ENCODE measurements at places on chromosomes 4 and X. TPM values are rescaled to one million over a fixed set of nuclear protein-coding genes. Genes with fewer than 3 reads are reported as not detected.
A peak's percentile ranks its signal among the peaks of the same experiment; 100 is the strongest.

DNA sequence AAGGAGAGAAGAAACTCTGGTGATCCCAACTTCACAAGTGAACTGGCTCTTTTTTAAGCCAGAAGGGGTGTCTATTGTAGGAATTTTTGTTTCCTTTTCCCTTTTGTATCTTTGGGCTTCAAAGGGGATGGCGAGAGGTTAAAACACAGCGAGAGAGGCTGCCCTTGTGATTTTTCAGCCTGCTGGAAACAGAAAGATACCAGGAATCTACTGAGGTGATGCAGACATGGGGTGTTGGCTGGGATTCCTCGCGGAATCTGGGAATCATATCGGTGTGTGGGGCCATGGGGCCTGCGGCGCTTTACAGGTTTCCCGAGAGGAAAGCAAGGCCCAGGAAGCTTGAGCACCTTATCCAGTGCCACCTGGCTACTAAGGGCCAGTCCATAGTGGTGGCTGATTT lies 99.4 kb upstream of the STX18 start:
- DNase-seq = no peak

GRCh38 chr4:124334119-124334518 lies 378.4 kb downstream of the ANKRD50 start:
- DNase-seq = peak; percentile 58

DNA sequence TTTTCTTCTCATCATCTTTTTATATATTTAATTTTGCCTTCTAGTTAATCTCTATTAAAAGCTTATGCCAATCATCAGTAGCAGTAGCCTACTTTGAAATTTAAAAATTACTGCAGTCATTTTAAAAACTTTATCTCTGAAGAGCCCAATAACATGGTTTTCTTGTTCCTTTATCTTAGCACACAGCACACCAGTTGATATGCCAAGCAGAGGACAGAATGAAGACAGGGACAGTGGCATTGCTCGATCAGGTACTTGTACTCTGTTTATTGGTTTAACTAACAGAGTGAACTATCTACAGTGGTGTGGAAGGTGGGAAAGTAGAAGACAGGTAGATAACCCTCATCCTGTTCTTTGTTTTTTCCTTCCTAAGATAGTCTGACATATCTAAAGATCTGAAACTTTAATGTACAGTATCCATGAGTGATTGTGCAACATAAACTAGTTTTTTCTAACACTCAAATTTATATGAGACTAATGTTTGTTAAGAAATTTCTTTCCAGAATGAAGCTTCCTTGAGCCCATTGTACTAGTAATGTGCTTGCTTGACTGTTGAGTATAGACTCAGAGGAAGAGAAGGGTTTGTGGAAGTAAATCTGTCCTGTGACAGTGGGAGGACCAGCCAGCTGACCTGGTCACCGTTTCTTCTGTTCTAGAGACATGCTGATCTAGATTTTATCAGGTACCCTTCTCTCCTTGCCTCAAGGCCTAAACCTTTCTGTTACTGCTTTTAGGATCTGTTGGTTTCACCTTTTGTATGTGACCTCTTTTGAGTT lies 66.6 kb downstream of the FNIP2 start:
- no peak for DNase-seq

The AMBN gene
- total RNA-seq = not detected

- DNase-seq = peak; percentile 9
Measured at GRCh38 chrX:5236096-5236495, 992.6 kb downstream of the NLGN4X start.

The EDA2R gene
- 0.72 TPM for total RNA-seq

DNA sequence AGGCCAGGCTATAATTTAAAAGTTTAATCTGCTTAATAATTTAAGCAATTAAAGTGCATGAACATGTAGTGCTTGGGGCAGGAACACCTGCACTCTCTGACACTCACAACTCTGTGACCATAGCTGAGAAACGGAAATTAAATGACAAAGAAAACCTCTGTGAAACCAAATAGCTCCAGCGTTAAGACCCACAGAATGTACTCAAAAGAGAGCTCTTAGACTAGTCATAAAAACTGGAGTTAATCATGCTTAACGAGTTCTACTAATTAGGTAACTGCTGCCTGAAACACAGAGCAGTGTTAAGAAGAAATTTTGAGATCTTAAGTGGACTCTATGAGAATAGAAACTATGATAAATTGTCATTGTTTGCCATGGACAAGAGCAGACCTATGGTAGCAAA lies 174.4 kb upstream of the SPIN4 start:
- no peak for DNase-seq

DNA sequence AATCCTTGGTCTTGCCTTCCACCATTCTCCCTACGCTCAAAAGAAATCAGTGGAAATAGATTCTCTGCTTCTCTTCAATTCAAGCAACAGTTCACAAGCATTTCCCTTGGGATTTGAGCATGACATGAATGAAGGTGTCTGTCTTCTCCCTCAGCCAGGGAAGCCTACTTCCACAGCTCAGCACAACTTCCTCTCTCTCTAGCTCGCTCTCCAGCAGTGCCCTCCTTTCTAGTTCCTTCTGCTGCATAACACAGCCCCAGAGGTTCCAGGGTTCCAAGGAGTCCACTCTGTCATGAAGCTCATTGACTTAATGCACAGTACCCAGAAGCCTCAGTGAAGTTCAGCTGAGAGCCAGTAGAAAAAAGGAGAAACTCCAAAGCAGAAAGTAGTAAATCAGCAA lies 81.3 kb downstream of the PLS3 start:
- no peak for DNase-seq

The PNMA6F gene
- total RNA-seq = not detected

The MAGEC2 gene
- 184 TPM for total RNA-seq

DNA sequence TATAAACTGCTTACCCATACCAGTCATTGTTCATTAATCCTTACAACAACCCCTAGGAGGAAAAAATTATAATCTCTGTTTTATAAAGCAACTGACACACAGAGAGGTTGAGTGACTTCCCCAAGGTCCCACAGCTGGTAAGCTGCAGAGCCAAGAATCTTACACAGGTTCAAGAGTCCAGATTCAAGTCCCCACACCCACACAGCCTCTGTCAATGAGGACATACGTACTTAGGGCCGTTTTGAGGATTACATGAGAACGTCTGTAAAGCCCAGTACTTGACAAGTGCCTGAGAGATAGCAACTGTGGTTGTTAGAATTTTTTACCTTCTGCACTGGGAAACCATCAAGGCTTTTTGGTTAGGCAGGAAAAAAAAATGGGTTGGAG lies 556 bp upstream of the SLC25A43 start:
- no peak for DNase-seq

- no peak for DNase-seq
Measured at GRCh38 chrX:42128587-42128986, 205.2 kb upstream of the CASK start.

DNA sequence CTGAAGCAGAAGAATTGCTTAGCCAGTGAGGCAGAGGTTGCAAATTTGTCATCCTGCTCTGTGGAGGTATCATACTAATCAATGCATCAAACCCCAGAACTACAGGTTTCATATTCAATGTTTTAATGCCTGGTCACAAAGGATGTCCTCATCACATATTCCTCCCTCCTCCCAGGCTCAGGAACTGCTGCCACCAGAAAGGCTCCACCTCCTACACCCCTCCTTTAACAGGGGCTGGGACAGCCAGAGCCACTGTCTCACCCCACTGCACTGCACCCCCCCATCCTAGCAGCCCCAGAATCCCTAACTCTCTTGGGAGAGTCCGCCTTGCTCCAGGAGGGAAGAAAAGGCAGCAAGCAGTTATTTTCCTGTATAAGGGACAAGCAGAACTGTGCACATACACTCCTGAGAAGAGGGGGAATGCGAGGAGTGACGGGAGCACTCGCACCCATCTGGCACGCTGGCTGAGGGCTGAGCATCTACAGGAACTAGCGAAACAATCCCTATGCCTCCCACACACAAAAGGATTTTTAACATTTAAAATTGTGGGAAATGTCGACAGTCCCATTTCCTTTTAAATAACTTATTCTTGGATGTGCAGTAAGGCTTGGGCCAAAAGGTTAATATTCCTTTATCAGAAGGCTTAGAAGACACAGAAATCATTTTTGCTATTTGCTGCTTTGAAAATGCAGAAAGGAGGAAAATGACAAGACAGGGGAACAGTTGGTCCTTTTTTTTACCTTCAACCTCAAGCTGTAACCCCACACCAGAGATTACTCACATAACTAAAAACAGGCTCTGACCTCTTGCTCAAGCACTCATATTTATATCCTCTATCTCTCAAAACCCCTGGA lies 27.8 kb downstream of the CD99L2 start:
- DNase-seq = no peak

The FAM47A gene
- total RNA-seq = not detected

The ITM2A gene
- 0.12 TPM for total RNA-seq

DNA sequence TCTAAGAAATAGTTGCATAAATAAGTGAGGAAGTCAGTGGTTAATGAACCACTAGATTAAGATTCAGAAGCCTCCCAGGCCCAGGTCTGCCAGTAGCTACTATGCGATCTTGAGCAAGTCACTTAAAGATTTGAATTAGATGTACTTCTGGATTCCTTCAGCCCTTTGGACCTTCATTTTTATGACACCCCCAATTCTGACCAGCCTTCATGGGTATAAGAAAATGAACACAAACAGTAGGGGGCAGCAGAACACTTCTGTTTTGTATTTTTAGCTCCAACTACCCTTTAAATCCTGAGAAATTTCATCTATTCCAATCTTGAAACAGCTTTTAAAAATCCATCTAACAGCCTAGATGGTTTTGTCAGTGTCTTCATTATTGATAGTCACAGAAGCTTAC lies 19.0 kb downstream of the TMEM47 start:
- DNase-seq = peak; percentile 49

DNA sequence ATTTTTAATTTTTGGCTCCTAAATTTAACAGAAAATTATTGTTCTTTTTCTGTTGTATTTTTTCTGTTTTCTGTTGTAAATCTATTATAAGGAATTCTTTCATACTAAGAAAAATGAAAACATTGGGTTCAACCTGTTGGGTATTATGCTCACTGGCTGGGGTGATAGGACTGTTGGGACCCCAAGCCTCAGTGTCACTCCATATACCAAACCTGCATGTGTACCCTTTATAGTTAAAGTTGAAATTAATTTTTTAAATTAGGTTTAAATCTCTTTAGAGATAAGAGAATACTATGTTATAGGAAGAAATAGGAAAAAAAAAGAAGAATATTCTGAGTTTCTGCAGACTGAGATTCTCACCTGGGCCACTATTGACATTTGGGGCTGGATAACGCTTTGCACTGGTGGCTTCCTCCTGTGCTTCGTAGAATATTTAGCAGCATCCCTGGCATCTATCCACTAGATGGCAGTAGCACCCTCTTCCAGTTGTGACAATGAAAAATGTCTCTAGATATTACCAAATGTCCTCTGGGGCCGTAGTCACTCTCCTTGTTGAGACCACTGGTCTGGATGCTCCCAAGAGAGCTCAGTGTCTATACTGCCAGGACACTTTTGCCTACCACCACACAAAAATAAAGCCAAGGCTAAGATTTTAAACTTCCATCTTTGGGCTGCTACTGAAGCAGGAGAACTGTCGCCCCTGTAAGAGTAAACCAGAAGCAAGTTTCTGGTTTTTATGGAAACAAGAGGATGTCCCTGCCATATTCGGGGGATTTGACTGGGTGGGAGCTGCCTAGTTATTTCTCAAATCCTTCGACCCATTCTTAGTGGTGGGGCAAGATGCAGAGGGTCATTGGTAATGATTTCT lies 22.4 kb upstream of the CLTRN start:
- peak; percentile 51 for DNase-seq

- no peak for DNase-seq
Measured at GRCh38 chr4:169601016-169601771, 11.2 kb downstream of the NEK1 start.

DNA sequence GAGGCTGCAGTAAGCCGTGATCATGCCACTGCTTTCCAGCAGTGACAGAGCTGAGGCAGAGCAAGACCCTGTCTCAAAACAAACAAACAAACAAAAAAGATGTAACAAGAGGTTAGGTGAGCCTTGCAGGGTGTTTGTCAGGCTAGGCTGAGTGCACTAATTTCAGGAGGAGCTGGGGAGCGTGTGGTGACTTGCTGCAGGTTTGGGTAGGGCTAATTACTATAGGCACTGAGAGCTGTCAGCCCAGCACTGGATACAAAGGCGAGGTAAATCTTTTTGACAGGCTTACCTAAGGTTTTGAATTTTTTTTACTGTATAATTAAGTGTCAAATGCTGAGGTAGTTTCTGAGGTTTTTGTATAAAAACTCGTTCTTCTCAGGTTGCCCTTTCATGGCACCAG lies 29.8 kb upstream of the SH3D19 start:
- no peak for DNase-seq

The ZCCHC18 gene
- total RNA-seq = 0.20 TPM

- DNase-seq = no peak
Measured at GRCh38 chr4:105544520-105545286, 7.7 kb upstream of the ARHGEF38 start.

DNA sequence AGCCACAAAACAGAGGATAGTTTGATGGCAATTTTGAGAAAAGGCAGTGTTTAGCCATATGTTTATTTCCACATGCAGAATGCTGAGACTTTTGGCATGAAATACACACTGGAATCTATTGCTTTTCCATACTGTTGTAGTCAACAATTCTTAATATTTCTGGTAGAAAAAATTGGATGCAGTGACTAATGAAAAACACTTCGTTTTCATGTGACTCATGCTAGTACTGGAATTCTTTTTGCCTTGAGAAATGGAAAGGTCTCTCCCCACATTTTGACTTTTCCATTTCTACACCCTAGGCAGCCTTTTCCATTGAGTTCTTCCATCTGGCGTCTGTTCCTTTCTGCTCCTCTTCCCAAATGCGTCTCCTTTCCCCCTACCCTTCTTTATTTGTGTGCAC lies 425.2 kb upstream of the FTHL17 start:
- peak; percentile 23 for DNase-seq

- peak; percentile 42 for DNase-seq
Measured at GRCh38 chr4:137312257-137312656, 220.0 kb downstream of the PCDH18 start.

- peak; percentile 72 for DNase-seq
Measured at GRCh38 chrX:76029385-76029784, 143.5 kb upstream of the PBDC1 start.

The FAM9C gene
- total RNA-seq = not detected

The DLG3 gene
- total RNA-seq = 11.4 TPM

DNA sequence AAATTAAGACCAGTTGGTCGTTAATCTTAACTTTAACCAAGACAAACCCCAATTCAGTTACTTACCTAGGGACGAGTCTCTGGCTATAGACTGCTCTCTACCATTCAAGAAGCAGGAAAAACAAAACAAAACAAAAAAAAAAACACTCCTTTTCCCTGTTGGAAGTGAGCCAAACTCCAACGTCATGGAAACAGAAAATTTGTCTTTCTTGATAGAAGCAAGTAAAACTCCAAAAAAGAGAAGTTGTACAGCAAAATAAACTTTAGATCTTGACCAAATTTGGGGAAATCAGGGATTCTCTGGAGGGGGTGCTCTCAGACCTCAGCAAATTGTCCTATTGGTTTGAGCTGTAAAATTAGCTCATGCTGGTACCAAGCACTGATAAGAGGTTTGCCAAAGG lies 3.7 kb downstream of the CNGA1 start:
- DNase-seq = no peak

The F11 gene
- not detected for total RNA-seq

DNA sequence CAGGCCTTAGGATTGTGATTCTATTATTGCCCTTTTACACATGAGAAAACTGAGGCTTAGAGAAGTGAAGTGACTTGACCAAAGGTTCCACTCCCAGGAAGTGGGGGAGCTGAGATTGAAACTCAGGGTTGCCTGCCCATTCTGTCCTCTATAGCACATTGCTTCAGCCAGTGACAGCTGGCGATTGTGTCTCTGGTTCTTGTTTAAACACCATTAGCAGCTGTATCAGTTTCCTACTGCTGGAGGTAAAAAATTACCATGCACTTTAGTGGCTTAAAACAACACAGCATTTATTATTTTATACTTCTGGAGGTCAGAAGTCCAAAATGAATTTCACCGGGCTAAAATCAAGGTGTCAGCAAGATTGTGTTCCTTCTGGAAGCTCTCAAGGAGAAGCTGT lies 205.8 kb upstream of the MAMLD1 start:
- no peak for DNase-seq

All from RPMI7951 (cell line).